ENCODE measurements at places on chromosomes 5 and 9.

DNA sequence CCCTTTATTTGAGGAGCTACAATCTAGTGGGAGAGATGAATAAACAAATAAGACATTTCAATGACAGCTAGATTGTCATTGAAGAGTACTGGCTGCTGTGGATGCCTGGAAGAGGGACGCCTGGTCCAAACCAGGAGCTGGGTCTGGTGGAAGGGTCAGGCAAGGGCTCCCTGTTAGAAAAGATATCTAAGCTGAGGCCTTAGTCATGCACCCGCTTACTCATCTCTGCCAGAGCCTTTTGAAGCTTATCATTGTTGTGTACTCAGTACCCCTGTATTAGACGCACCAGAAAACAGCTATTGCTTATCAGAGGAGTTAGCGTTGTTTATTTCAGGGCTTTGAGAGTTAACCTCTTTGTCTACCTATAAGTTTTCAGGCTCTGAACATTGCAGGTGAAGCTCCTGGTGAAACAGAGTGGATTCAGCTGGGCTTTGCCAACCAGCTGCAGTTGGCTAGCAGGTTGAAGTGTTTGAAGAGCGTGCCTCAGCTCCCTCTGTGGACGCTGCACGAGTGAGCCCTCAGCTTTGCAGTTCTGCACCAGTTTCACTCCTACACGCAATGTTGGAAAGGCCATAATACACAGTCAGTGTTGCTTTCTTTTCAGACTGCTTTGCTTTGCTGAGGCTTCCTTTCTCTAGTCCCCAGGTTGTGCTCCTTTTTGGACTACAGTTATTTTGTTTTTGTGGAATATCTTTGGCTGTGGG is 5.6 kb upstream of the GPR151 start:
- DNase-seq = no peak

DNA sequence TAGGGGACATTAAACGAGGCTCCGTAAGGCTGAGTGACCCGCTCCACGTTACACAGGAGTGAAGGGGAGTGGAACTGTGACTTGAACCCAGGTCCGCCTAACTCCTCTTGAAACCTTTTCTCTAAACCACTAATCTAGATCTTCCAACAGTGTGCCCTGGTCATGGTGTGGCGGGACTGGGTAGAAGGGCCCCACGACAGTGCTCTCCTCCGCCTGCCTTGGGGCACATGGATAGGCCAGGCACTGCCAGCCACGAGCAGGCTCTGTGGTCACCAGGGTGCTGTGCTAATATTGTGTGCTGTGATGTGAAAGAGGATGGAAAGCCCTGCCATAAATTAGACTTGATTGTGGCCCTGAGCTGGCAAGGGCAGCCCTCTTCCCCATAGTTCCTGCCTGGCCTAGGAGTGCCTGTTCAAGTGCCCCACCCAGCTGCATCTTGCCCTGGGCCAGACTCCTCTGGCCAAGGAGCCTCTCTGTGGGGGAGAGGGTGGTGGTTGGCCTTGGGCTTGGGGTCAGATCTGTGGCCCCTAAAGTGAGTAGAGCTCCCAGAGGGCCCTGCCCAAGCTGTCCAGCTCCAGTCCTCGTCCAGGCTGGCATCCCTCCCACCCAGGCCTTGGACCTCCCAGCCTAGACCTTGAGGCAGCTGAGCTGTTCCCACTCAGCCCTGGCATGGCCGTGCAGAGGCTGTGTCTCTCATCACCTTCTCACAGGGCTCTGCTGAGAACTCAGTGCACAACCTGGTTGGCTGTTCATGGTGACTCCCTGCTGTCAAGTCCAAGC is 67.8 kb upstream of the TBC1D2 start:
- no peak for DNase-seq

DNA sequence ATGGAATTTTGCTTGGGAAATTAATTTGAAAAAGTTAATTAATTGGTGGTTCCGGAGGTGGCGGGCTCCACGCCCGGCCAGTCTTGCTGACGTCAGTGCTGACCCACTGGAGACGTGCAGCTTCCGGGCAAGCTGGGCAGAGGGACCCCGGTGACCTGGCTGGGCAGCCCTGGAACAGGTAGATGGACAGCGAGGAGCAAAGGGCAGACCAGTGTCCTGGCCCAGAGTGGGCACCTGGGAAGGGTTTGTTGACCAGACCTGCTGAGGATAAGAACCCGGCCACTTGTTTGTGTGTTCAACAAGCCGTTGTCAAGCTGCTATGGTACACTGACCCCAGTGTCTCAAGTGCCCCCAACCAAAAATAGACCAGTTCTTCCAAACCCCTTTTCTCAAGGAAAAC is 17.5 kb downstream of the CXXC5 start:
- DNase-seq = no peak

GRCh38 chr9:72534931-72535330 is 13.5 kb downstream of the TMC1 start:
- DNase-seq = no peak

GRCh38 chr5:163508753-163509152 is 3.3 kb downstream of the MAT2B start:
- DNase-seq = no peak

DNA sequence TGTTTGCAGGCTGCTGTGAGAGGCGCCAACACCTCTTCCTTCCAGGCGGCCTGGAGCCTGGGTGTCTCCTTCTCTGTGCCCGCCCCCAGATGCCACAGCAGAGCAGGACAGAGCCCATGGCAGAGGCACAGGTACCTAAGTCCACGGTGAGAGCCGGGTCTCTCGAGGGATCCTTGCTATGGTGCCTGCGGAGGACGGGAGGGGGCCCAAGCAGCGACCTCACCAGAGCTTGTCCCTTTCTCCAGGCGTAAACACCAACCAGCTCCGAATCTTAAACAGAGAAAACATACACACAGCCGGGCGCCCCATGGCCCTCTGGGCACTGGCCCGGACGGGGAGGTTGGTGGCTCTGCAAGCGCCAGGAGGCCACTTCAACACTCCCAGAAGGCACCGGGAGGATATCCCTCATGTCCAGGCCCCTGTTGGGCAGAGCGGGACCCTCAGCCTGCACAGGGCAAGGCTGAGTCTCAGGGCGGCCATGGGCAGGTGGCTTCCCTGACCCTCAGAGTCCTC is 11.8 kb downstream of the CCDC187 start:
- DNase-seq = no peak

- DNase-seq = no peak
These were observed 203.7 kb upstream of the RORB start for GRCh38 chr9:74293479-74293878.

GRCh38 chr9:125906144-125906543 is 159.0 kb downstream of the PBX3 start:
- DNase-seq = no peak

DNA sequence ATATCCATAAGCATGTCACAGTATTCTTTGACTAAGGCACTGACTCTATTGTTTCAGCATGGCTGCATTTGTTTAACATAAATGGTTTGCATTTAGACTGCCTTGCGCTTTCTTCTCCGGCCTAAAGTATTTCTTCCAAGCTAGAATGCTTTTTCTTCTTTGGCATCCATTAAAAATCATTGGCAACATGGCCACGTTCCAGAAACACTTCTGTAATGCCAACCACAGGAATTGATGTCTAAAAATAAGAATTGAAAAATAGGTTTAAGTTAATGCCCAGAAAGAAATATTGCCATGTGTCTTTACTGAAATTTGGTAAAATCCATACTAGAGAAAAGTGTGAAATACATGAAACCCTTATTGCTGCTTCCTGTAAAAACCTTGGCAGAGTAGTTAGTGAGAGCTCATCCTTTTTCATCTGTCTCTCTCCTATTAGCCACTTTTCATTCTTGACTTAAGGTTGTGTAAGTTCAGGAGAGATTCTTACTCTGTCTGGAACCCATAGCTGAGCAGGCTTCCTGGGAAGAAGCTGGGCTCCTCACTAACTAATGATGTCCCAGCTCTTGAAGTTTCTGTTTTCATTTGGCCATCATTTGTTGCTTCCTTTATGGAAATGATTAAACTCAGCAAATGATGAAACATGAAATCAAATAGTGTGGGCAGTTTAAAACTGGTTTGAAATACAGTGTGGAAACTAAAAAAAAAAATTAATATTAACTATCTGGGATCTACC is 58.2 kb upstream of the RPS23 start:
- no peak for DNase-seq

- DNase-seq = no peak
These were observed 443.7 kb downstream of the DIRAS2 start for GRCh38 chr9:90198956-90199355.

DNA sequence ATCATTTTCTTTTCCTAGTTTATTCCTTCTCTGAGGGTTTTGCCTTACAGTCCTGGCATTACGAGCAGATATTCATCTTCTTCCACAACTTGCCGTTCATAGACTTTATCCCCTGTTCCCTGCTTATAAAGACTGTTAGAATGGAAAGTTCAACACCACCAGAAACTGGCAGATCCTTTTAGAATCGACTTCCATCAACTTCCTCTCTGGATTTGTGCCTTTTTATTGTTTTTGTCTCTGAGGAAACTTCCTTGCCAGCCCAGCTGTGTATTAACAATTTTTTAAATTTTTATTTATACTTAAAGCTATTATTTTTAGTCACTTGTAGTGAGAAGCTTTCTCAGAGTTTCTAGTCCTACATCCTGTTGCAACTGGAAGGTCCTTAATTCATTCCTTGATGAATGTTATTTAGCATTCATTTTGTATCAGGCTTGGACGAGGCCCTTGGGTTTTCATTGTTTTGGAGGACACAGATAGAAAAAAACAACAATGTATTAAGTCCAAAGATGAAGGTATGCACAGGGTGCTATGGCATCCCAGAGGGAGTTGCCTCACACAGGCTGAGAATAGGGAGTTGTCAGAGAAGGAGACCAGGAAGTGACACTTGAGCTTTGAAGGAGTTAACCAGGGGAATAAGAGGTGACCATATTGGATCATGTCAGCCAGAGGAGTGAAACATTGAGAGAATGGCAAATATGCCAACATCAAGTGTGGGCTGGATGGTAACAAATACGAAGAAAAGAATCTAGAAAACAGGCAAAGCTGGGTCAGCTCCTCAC is 81.3 kb downstream of the ADAMTSL1 start:
- DNase-seq = no peak

- no peak for DNase-seq
These were observed 661.6 kb downstream of the LRRC70 start for GRCh38 chr5:63240063-63240755.

DNA sequence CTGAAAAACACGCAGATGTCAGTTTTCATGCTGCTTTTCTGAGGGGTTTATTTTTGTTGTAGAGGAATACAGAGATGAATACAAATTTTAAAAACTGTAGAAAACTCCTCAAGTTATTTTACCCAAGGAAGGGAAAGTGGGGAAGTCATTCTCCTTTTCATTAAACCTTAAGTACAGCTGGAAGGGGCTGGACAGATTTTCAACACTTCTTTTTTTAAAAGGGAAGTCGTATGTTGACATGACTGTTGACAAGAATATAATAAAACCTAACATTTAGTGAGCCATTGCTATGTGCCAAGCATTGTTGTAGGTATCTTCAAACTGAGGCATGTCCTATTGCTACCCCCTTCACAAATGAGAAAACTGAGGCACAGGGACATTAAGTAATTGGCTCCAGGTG is 235.7 kb upstream of the ELL2 start:
- DNase-seq = no peak

DNA sequence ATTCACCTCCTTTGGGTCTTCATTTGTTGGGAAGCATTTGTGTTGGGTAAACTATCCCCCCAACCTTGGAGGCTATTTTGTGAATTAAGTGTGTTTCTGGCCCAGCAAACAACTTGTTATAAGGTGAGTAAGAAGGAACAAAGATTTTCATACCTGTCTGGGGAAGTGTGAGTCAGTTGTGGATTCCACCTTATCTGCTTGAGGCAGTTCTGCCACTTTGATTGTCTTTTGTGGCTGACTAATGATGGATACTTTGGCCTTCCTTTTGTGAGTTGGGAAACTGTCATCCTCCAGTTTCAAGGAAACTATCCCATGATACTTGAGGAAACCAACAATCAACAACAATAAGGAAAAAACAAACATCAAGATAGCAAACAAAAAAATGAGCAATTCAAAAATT is 24.6 kb upstream of the CER1 start:
- no peak for DNase-seq

DNA sequence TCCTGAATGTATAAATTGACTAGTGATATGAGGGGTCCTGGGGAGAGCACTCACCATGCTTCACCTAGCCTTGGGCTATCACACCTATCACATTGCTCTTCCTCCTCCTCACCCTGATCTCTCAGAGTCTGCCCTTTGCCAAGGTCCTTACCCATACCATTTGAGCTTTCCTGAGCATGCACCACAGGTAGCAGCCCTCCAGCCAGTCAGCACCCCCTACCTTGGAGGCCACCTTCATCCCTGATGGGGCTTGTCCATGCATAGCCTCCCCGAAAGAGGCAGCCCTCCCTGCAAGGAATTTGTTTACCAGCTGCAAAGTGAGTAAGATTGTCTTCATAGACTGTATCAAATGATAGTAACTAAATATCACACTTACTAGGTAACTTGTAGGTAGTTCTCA is 83.1 kb downstream of the ALDH7A1 start:
- DNase-seq = no peak

- no peak for DNase-seq
These were observed 199.6 kb upstream of the MPDZ start for GRCh38 chr9:13479096-13479495.

DNA sequence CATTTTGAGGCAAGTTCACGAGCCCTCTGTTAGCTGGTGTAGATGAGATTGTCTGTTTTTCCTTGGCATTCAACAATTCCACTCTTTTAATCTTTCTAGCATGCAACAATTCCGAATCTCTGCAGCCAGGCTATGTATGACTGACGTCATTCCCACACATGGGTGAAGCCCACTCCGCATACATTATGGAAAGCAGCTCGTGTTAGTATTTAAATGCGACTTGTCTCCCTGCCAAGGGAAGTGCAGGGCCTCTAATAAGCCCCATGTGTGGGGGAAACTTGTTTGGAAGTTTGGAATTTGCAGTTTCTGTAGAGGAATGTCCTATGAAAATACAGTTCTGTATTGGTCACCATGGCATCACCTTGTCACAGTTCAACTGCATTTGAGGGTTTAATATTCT is 146.0 kb upstream of the FBXL7 start:
- no peak for DNase-seq

- DNase-seq = no peak
These were observed 51.0 kb downstream of the PTPDC1 start for GRCh38 chr9:94135222-94135621.
